ENCODE measurements at places on chromosomes 7 and 10. TPM values are rescaled to one million over a fixed set of nuclear protein-coding genes. Genes with fewer than 3 reads are reported as not detected.

GRCh38 chr10:62709200-62709599, 95.3 kb upstream of the ADO start:
- DNase-seq: no peak

- DNase-seq: no peak
These were observed 18.0 kb downstream of the RRP12 start for GRCh38 chr10:97383159-97383558.

- no peak for DNase-seq
These were observed 132.9 kb downstream of the FZD1 start for GRCh38 chr7:91397096-91397495.

GRCh38 chr10:112950714-112951358, 789 bp downstream of the TCF7L2 start:
- DNase-seq: no peak

- no peak for DNase-seq
These were observed 91.0 kb upstream of the KMT2E start for GRCh38 chr7:104923010-104923421.

- no peak for DNase-seq
These were observed 158.4 kb downstream of the AOAH start for GRCh38 chr7:36565792-36566356.

DNA sequence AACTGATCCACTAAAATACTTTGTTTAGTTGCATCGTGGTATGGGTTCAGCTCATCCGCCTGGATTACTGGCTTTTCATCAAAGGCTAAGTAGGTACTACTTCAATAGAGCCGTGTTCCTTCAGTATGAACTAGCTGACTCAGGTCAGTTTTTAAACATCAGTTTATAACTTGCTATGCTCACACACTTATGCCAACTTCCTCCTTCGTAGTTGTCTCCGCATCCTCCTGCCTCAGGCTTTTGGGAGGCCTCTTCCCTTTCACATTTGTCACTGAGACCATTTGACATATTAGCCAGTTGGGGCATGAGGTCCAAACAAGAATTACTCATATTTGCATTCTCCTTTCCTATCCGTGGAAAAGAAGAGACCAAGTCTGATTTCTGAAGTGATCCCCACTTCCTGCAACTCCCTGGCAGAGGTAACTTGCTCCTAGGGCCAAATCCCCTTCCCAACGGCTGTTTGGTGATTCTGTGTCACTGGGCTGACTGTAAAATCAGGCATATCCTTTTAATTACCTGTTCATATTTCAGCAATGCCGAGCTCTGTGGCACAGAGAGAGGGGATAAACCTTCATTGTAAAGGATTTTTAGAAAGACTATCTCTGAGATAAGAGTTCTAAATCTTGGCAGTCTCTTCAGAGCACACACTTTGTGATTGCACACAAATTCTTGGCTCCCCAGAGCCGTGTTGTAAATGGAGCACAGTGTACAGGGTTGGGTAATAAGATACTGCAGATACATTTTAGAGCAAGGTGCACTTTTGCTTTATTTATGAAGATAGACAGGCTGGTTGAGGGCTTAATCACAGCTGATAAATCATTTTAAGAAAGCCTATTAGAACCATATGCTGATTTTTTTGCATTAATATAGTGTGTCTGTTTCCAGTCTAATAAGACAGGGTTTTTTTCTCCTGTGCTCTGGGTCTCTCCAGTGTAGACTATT, 108.0 kb downstream of the CREB5 start:
- DNase-seq: no peak

DNA sequence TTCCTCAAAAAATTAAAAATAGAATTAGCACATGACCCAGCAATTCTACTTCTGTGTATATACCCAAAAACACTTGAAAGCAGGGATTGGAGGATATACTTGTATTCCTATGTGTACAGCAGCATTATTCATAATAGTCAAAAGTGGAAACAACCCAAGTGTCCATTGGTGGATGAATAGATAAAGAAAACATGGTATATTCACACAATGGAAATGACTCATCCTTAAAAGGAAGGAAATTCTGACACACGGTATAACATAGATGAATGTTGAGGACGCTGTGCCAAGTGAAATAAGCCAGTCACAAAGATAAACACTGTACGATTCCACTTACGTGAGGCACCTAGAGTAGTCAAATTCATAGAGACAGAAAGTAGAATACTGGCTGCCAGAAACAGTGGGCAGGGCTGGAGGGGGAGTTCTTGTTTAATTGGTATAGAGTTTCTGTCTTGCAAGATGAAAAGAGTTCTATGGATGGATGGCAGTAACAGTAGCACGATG, 26.6 kb upstream of the KAT6B start:
- DNase-seq: no peak

The PRSS37 gene
- polyA plus RNA-seq: 0.62 TPM

The IFIT1B gene
- 0.92 TPM for polyA plus RNA-seq

The RABGEF1 gene
- 38.9 TPM for polyA plus RNA-seq

The C10orf105 gene
- polyA plus RNA-seq: 0.71 TPM

The TPST1 gene
- polyA plus RNA-seq: 64.1 TPM
